ENCODE measurements at places on chromosomes 12 and 14.

DNA sequence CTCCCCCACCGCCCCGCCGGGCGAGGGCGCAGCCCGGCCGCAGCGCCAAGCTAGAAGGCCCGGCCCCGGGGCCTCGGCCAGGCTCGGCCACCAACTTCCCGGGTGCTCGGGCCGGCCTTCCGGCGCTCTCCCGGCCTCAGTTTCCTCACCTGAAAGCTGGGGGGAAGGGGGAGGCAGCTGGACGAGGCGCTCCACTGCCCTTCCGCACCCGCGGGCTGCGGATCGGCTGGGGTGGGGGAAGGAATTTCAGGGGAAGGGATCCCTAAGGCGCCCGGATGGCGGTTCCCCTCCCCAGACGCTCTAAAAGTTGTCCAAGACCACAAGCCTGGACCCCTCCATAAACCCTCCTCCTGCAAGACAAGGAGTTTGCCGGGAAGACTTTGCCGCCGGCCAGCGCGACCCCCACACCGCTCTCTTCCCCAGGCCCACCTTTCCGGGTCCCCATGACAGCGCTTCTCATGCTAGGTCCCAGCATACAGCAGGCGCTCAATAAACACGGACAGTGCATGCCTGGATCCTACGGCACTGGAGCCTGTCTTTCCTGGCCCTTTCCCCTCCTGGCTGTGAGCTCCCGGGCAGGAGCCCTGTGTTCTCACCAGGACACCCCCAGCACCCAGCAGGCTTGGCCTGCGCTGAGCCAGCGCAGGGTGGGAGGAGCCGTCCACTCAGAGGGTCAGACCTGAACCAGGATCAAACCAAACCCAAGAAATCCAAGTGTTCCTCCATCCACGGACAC lies 18.1 kb downstream of the BEGAIN start:
- DNase-seq = no peak
- no peaks in the 10 kb centered on the region for H3K36me3 ChIP-seq
- peak overlapping the region; percentile 66 for H3K4me3 ChIP-seq

DNA sequence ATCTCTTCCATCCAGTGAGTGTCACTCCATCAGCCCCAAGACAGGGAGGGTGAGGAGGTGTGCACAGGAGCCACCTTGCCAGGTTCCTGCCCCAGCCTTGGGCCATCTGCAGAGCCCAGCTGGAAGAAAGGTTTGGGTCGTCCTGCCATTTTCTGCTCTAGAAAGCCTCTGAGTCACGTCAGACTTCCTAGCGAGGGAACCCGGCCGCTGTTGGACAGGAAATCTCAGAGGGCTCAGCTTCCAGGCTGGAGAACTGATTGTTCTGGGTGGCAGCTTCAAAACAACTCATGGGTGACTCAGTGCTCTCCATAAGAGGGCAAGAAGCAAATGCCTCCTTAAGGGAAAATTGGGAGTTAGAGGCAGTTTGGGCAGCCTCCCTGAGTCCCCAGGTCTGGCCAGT lies 16.6 kb downstream of the HIP1R start:
- no peak overlapping the region for H3K4me3 ChIP-seq
- no peak overlapping the region for H3K27ac ChIP-seq
- H3K36me3 ChIP-seq = peaks cover 14% of the 10 kb centered on the region
- H3K27me3 ChIP-seq = no peaks in the 10 kb centered on the region
- DNase-seq = no peak

DNA sequence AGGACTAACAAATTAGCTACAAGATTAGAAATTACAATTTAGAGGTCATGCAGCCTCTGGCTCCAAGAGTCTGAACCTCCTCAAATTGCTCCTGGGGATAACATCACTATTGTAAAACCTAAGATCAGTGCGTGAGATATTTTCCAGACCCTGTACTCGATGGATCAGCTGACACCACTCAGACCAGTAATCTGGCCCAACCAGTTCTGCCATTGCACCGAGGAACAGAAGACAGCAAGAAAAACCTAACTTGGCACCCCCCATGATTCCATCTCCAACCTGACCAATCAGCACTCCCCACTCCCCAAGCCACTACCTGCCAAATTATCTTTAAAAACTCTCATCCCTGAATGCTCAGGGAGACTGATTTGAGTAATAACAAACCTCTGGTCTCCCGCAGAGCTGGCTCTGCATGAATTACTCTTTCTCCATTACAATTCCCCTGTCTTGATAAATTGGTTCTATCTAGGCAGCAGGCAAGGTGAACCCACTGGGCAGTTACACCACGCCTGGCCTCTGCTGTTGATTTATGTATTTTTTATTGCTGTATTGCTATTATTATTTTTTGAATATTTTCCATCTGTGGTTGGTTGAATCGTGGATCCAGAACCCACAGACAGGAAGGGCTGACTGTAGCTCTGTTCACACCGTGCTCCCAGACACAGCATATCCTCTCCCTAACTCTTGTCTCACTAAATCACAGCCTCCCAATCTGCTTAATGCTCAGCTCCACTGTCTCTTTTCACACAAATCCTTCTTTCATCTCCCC lies 9.2 kb downstream of the HEBP1 start:
- peaks cover 18% of the 10 kb centered on the region for H3K4me1 ChIP-seq
- DNase-seq = no peak
- no peak overlapping the region for H3K27ac ChIP-seq

GRCh38 chr14:89327771-89328212 lies 89.2 kb downstream of the FOXN3 start:
- no peak for DNase-seq
- peaks cover 6% of the 10 kb centered on the region for H3K4me1 ChIP-seq
- H3K36me3 ChIP-seq = peaks cover 20% of the 10 kb centered on the region
- no peak overlapping the region for H3K4me3 ChIP-seq
- no peaks in the 10 kb centered on the region for H3K27me3 ChIP-seq

- no peaks in the 10 kb centered on the region for H3K27me3 ChIP-seq
- peak; percentile 50 for DNase-seq
- peaks cover 6% of the 10 kb centered on the region for H3K4me1 ChIP-seq
- H3K27ac ChIP-seq = no peak overlapping the region
- no peaks in the 10 kb centered on the region for H3K36me3 ChIP-seq
Measured at GRCh38 chr12:121581686-121582429, 1.0 kb upstream of the KDM2B start.

DNA sequence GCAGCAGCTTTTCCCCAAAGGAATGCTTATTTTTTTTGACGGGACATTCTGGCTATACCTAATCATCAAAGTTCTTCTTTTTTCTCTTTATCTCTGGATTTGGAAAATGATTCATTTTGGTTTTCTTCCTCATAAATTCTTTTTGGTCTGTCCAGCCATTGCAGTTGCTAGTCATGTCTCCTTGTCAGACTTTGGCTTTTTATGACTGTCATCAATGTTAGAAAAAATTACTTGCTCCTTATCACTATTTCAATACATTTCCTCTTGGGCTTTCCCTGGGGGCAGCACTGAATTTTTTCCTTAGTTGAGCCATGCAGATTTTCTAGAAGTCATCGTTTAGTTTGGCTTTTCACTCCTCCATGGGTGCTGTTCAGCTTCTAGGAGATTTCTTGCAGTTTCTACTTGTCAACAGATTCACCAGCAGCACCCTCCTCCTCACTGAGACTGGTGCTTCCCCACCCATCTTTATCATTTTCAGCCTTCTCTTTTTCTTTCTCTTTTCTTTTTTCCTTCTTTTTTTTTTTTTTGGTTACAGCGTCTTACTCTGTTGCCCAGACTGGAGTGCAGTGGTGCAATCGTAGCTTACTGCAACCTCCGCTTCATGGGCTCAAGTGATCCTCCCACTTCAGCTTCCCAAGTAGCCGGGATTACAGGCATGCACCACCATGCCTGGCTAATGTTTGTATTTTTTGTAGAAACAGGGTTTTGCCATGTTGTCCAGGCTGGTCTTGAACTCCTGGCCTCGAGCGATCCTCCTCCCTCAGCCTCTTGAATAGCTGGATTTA lies 5.2 kb downstream of the ADIPOR2 start:
- H3K36me3 ChIP-seq = no peaks in the 10 kb centered on the region
- DNase-seq = peak; percentile 51
- H3K27me3 ChIP-seq = no peaks in the 10 kb centered on the region
- no peak overlapping the region for H3K4me3 ChIP-seq

- DNase-seq = peak; percentile 66
- peaks cover 11% of the 10 kb centered on the region for H3K4me1 ChIP-seq
- H3K4me3 ChIP-seq = no peak overlapping the region
- H3K27me3 ChIP-seq = no peaks in the 10 kb centered on the region
- no peak overlapping the region for H3K27ac ChIP-seq
Measured at GRCh38 chr12:68240975-68241374, 12.4 kb downstream of the IL22 start.

GRCh38 chr12:12901158-12901791 lies 9.9 kb downstream of the GPRC5A start:
- no peak overlapping the region for H3K27ac ChIP-seq
- no peak for DNase-seq
- no peaks in the 10 kb centered on the region for H3K27me3 ChIP-seq
- H3K4me1 ChIP-seq = no peaks in the 10 kb centered on the region

- H3K27ac ChIP-seq = no peak overlapping the region
- peak; percentile 20 for DNase-seq
- H3K36me3 ChIP-seq = no peaks in the 10 kb centered on the region
- H3K4me1 ChIP-seq = peaks cover 19% of the 10 kb centered on the region
Measured at GRCh38 chr12:70724444-70724843, 87.2 kb upstream of the PTPRB start.

DNA sequence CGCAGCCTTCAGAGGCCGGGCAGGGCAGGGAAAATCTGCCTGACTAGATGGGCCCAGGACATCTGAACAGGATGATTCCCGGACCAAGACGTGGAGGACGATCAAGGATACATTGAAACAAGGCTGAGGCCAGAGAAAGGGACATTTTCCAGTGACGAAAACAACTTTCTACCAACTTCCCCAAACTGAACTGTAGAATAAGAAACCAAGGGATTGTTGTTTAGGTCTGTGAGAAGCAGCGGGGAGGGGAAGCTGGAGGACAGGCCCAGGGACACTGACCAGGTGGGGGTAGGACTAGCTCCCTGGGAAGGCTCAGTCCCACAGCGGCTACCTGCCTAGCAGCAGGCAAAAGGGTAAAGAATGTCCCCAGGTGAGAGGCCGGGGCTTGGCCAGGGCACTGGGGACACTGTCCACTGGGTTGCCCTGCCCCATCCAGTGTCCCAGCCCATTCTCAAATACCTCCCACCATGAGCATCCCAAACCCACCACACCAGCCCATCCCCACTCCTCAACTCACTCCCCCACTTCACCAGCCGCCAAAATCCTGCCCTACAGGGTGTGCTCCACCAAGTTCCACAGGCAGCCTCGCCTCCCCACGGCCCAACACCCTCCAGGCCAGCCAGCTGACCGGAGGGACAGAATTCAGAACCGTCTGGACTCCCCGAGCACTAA lies 995 bp downstream of the TNFRSF1A start:
- peaks cover 67% of the 10 kb centered on the region for H3K4me1 ChIP-seq
- DNase-seq = no peak
- H3K27ac ChIP-seq = peak overlapping the region; percentile 96
- no peaks in the 10 kb centered on the region for H3K27me3 ChIP-seq
- H3K4me3 ChIP-seq = peak overlapping the region; percentile 96

DNA sequence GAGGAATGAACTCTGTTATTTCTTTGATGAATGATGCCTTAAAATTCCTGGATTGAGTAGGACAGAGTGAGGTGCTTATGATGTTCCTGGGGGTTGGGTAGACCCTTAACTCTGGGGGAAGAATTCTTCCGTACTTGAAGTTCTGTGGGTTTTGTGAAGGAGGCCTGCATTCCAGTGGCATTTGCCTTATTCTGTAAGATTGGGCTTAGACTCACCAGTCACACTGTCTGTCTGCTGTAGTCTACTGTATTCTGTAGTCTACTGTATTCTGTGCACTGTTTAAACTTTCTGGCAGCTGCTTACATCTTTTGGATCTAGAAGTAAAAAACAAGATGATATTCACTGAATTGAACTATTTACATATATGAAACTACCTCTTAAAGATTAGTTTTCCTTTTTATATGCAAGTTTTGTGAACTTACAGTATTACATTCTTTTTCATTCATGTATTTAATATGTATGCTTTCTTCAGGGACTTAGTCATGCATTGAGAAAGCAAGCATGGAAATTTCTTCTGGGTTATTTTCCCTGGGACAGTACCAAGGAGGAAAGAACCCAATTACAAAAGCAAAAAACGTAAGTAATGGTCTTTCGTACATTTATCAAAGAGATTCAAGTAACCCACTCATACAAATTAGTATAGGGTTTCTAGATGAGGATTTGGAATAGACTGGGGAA lies 42.3 kb upstream of the TPH2 start:
- DNase-seq = no peak
- no peaks in the 10 kb centered on the region for H3K27me3 ChIP-seq
- no peak overlapping the region for H3K4me3 ChIP-seq
- no peaks in the 10 kb centered on the region for H3K4me1 ChIP-seq
- H3K36me3 ChIP-seq = peaks cover 12% of the 10 kb centered on the region

- peak; percentile 52 for DNase-seq
- H3K27me3 ChIP-seq = no peaks in the 10 kb centered on the region
- peaks cover 2% of the 10 kb centered on the region for H3K36me3 ChIP-seq
- H3K4me1 ChIP-seq = peaks cover 20% of the 10 kb centered on the region
Measured at GRCh38 chr12:76777765-76778216, 13.9 kb downstream of the ZDHHC17 start.

DNA sequence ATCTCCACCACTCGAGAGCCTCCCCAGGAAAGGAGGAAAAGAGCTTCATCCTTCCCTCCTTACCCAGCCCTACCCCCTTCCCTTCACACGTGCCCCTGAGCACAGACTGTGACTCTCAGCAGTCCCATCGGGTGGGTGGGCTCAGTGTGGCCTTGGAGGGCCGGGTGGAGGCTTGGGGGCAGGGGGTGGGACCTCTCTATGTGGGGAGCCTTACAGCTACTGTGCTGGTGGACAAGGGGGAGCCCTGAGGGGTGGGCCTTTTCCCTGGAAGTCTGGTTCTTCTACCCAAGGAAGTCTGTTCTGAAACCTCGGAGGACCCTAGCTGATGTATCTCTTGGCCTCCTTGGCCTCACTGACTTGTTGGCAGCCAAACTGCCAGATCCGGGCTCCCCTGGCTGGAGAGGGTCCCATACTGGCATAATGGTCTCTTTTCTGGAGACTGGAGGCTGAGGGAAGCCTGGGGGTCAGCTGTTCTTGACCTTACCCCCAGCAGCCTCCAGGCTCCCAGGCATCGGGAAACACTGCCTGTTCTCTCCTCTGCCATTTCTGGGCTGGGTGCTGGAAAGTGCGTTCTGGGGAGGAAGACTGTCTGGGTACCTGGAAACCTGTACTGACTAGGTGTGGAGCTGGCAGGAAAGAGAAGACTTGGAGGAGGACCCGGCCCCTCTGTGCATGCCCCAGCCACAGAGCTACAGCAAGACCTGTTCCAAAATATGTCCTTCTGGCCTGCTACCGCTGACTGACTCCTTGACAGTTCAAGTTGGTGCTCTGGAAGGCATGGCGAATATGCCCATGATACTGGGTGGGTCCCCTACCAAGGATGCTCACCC lies 7.6 kb downstream of the VASH1 start:
- H3K27me3 ChIP-seq = no peaks in the 10 kb centered on the region
- peaks cover 60% of the 10 kb centered on the region for H3K4me1 ChIP-seq
- H3K27ac ChIP-seq = peak overlapping the region; percentile 78

- no peaks in the 10 kb centered on the region for H3K4me1 ChIP-seq
- H3K4me3 ChIP-seq = no peak overlapping the region
- no peaks in the 10 kb centered on the region for H3K27me3 ChIP-seq
- no peak overlapping the region for H3K27ac ChIP-seq
- H3K36me3 ChIP-seq = no peaks in the 10 kb centered on the region
Measured at GRCh38 chr14:31880935-31881334, 196.2 kb upstream of the ARHGAP5 start.

- H3K4me1 ChIP-seq = peaks cover 4% of the 10 kb centered on the region
- H3K4me3 ChIP-seq = no peak overlapping the region
- H3K36me3 ChIP-seq = no peaks in the 10 kb centered on the region
- no peaks in the 10 kb centered on the region for H3K27me3 ChIP-seq
Measured at GRCh38 chr12:131448254-131448795, 262.6 kb upstream of the SFSWAP start.

- peaks cover 2% of the 10 kb centered on the region for H3K4me1 ChIP-seq
- H3K36me3 ChIP-seq = no peaks in the 10 kb centered on the region
- H3K4me3 ChIP-seq = no peak overlapping the region
- DNase-seq = no peak
- H3K27ac ChIP-seq = no peak overlapping the region
- H3K27me3 ChIP-seq = no peaks in the 10 kb centered on the region
Measured at GRCh38 chr12:26133521-26133920, 8.7 kb upstream of the BHLHE41 start.
